ENCODE measurements at places on chromosomes 2 and 18.

DNA sequence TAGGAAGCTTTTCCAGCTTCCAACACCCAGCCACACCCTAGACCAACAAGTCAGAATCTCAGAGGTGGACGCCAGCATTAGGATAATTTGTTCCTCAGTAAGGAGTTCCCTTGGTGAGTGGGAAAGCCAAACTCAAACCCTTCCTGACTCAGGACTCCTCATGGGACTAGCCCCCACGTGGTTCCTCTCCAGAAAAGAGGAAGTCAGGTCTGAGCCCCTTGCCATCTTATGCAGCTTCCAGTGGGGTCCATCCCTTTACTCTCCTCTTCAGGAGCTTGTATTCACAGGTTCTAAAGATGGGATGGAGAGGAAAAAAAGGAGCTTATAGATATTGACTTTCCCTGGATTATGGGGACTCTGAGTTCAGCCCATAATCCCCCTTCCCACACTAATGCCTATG lies 14.8 kb upstream of the NOTO start:
- no peak for DNase-seq

DNA sequence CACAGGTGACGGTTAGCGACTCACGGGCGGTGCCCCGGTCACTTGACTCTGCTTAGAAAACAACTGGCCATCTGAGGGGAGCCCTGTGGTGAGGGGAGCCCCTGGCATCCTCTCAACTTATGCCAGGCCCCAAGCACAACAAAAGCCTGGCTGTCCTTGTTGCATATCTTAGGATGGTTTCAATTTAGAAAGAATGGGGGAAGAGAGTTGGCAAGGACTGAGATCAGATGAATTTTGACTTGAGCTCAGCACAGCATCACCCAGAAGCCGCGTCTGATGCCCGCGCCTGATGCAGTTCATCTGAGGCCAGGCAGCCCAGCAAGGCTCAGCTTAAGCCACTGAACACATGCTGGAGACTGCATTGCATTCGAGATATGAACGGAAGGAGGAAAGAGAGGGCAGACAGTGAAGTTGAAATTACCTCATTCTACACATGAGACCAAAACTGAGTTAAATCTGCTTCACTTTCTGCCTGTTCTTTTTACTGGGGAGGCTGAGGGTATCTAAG lies 36.8 kb downstream of the MYT1L start:
- no peak for DNase-seq

GRCh38 chr2:222523783-222524544 lies 99.6 kb downstream of the SGPP2 start:
- no peak for DNase-seq

DNA sequence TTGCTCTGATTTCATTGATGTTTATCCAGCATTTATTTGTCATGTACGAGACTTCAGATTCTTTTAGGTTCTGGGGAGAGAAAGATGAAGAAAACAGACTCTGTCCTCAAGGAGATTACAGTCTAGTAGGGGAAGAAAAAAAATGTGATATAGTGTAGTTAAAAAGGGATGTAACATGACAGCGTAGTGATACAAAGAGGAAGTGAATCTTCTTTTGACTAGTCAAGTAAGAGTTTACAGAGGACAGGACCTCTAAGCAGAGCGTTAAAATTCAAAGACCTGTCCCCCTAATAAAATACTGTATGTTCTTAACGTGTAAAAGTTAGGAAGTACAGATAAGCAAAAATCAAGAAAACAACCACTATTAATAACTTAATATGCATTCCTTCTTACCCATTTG lies 47.7 kb downstream of the NCOA1 start:
- no peak for DNase-seq

- no peak for DNase-seq
These were observed 753.0 kb downstream of the CNTNAP5 start for GRCh38 chr2:124778076-124778475.

GRCh38 chr2:240121675-240122074 lies 14.4 kb downstream of the COPS9 start:
- DNase-seq, result no peak

DNA sequence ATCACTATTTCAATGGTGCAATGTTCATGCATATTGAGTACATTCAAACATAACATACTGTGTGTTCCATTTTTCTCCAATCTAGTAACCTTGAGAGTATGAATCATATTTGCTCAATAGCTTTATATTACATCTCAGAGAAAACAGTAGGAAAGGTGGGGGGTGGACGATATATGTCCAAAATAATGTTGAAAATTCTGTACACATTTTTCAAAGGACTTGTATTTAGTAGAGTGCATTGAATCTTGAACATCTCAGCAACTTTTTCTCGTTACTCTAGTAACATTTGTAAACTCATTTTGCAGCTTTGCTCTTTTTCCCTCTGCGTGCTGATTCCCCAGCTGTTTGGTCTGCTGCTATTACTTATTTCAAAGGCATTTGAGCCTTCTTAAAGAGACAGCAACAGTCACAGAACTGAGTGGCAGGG lies 1487.0 kb downstream of the LRP1B start:
- no peak for DNase-seq

DNA sequence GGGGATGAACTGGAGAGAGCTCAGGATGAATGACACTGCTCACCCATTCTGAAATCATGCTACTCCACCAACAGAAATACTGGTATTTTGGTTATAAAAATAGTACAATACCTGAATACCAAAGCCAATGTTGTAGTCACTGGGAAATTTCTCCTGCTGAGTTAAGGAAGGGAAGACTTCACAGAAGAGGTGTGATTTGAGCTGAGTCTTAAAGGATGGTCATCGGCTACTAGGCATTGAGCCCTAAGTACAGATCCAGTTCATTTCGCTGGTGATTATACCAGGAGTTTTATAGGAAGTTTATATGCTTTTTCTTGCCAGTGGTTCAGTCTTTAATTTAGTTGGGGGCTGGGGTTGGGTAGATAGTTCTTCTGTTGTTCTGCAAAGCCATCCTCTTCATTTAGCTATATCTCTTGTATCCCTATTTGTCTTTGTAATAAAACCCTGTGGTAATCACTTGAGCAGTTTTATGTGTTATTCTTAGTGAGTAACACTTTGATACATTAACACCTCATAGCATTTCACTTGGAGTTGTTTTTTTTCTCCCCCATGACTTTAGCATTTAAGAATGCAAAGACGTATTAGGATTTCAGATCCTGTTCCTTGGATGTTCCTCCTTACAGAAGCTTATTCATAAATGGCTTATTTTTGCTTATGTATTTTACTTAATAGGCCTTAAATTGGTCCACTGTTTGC lies 239.9 kb upstream of the FOSL2 start:
- no peak for DNase-seq

- peak; percentile 85 for DNase-seq
These were observed at the start of the genes KATNAL2 and PIAS2 for GRCh38 chr18:46917108-46917802. TSS of gene KATNAL2 (plus strand) at chr18:46917602. CDS start at chr18:46946873, 29,271 bp downstream. TSS of gene PIAS2 (minus strand) at chr18:46917507. CDS start at chr18:46917345, 162 bp downstream.

- DNase-seq, result no peak
These were observed 498.5 kb downstream of the EIPR1 start for GRCh38 chr2:2879071-2879470.

DNA sequence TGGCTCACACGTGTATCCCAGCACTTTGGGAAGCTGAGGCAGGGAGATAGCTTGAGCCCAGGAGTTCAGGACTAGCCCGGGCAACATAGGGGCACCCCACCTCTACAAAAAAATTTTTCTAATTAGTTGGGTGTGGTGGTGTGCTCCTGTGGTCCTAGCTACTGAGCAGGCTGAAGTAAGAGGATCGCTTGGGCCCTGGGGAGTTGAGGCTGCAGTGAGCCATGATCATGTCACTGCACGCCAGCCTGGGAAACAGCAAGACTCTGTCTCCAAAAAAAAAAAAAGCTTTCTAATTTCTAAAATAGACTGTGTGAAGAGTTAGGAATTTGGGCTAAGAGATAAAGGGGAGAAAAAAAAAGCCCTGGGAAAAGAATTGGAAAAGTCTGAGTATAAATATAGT lies 51.9 kb upstream of the NAB1 start:
- DNase-seq, result no peak

- no peak for DNase-seq
These were observed 231.4 kb downstream of the SEPTIN10 start for GRCh38 chr2:109382226-109382895.

GRCh38 chr2:133811409-133812125 lies 243.3 kb upstream of the NCKAP5 start:
- no peak for DNase-seq

DNA sequence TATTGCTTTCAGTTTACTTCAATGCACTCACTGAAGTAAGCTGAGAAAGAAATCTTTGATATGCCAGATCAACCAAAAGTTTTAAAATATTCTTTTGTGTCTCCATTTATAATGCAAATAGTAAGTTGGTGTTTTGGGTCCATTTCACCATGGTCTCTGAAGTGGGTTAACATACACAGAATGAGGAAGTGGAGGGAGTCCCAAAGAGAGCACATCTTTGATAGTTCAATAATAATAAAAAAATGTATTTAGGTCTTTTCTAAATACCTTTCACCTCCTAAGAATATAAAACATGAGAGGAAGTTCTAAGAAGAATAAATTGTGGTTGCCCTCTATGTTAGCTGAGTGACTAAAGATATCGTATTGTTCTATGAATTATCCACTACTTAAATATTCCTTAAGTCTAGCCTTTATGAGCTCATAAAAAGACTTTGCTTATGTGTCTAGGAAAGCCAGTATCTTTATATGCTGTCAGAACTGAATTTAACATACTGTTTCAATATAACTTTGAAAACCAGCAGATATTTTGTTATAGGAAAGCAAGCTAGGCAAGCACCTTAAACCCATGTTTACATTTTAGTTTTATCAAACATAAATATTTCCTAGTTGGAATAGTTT lies 148.7 kb upstream of the ZEB2 start:
- no peak for DNase-seq

- DNase-seq, result peak; percentile 69
These were observed 177.3 kb downstream of the HAUS1 start for GRCh38 chr18:46281185-46282176.

- DNase-seq, result no peak
These were observed 2.9 kb downstream of the RNF149 start for GRCh38 chr2:101305492-101306078.
